ENCODE measurements at places on chromosomes 2 and 18.

DNA sequence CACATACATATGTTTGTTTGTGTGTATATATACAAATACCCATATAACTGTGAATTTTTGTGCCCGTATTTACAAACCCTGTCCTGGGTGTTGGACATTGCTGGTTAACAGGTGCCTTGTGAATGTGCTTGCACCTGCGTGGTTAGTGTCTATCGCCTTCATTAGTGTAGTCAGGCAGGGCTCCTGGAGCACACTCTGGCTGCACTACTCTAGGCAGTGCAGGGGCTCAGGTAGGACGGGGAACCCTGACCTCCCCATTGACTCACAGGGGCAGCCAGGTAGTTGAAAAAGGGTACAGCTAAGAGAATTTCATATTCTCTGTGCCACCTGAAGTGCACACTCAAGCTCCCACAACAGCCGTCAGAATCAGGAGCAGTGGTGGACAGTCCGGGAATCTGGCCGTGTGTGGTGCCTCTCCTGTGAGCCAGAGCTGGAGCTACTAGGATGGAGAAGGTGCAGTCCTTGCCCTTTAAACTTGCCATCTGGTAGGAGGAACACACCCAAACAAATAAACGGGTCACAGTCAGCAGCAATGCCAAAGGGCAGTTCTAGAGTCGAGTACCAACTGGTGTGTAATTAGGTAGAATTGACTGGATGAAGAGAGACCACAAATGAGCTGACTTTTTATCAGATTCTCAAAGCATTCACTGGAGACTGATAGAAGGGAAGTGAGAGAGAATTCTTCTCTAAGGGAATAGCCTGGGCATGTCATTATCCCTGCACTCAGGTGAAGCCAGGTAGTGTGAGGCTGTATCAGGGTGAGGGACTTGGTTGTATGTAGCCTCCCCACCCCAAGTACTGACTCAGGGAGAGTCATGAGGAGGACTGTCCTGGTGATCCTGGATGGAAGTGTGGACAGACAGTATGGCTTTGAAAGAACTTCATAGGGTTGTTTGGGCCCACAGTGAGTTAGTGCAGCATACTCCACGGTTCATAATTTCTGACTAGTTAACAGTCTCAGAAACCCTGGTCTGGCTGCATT is 44.1 kb downstream of the FARP2 start:
- DNase-seq: no peak

DNA sequence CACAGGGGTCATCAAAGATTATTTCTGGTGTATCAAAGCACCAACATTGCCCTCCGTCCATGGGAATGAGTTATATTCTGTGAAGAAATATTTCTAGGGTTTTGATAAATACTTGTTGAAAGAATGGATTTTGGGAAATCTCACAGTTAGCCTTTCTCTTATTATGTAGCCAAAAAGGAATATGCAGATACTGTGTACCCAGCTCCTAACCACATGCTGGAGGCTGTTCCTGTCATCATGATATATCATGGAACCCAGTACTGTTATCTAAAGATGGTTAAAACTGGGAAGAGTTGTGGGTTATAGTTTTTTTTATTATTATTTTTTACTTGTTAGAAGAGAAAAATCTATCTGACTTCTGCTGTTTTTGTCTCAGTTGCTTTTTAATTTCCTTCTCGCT is 82.8 kb downstream of the POLE4 start:
- DNase-seq: no peak

DNA sequence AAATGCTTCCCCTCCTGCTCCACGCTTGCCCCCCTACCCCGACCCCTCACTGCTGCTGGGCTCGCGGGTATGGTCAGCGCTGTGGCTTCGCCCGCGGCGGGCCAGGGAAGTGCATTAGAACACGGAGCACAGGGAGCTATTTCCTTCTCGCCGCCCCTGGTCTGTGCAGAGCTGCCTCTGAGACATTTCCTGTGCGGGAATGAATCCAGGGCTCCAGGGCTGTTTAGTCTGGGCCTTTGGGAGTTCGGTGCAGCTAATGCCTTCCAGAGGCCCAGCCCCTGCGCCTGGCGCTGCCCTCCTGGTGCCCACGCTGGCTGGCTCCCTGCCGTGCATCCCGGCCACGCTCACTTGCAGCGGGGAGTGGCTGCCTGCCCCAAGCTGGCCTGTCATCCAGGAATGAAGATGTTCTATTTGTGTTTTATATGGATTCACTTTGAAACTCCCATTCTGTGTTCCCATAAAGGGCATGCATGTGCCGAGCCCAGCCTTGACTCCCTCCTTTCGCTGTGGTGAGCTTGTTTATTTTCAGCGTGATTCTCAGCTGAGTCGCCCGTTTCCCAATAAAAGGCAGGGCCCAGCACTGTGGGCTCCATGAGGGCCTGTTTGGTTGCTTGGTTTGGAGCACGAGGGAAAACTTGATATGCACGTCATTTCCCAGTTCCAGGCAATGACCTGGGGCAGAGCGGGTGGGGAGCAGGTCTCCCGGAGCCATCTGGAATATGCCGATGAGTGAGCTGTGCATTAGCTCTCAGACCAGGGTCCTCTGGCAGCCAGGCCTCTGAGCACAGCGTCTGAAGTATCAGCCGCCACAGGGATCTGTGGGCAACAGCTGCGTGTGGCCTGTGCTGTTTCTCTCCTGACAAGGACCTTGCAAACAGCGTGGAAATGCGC is 42.7 kb downstream of the SH3RF3 start:
- no peak for DNase-seq

DNA sequence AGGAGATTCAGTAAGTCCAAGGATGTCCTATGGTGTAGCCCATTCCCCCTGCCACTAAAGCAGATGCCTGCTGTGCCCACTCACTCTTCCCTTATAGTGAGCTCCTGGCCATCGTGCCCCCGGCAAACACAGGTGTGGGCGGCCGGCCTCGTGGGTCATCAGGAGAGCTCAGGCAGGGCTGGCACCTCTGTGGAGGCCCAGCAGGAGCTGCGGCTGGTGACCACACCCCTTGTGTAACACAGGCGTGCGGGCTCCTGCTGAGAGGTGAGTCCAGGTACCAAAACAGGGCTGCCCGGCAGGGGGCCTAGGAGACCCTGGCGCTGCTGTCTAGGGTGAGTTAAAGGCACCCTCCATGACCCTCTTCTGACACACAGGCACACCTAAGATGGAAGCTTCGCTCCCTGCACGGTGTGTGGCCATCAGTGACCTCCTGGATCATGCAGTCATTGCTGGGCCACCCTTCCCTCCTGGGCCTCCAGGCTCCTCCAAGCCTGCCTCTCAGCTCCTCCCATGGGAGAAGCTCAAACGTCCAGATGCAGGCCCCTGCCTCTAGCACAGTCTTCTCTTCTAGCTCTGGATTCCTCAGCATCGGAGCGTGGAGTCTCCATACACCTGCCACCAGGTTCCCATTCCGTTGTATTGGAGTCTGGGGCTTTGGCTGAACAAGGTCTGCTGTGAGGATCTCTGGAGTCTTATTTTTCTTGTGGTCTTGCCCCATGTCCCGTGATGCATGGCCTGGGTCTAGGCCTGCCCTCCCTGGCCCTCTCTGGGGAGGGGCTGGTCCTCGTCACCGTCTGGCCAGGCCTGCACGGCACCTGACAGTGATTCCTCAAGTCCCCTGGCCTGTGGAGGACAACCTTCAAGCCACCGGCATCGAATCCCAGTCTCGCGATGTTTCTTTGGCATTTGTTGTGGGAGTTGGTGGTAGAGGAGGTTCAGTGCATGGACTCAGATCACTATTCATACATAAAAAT is 246.9 kb downstream of the ACKR3 start:
- DNase-seq: no peak

- no peak for DNase-seq
Observed at GRCh38 chr2:219969508-219969907, 342.1 kb downstream of the SLC4A3 start.

All from HCT116 (cell line).